ENCODE measurements at places on chromosomes 11 and 22. TPM values are rescaled to one million over a fixed set of nuclear protein-coding genes. Genes with fewer than 3 reads are reported as not detected.
A peak's percentile ranks its signal among the peaks of the same experiment; 100 is the strongest.

Gene ARHGAP20
- 7.9 TPM for total RNA-seq

Gene RPS6KA4
- total RNA-seq: 22.9 TPM

Gene DEPDC7
- total RNA-seq: 11.4 TPM

Gene FGF3
- total RNA-seq: not detected

Gene CCDC116
- 1.3 TPM for total RNA-seq

Gene PLEKHA7
- 5.4 TPM for total RNA-seq

Gene RCOR2
- 7.6 TPM for total RNA-seq

Gene SUSD2
- total RNA-seq: 1.3 TPM

Gene APOBEC3B
- 9.0 TPM for total RNA-seq

Gene KRTAP5-1
- not detected for total RNA-seq

Gene STIM1
- 14.2 TPM for total RNA-seq

Gene RASL10A
- 0.68 TPM for total RNA-seq

Gene PLAAT4
- total RNA-seq: 1.0 TPM

GRCh38 chr22:44862981-44863860 is 110.8 kb downstream of the ARHGAP8 start:
- H3K27ac ChIP-seq: no peak overlapping the region
- DNase-seq: no peak
- H3K4me1 ChIP-seq: no peaks in the 10 kb centered on the region
- no peaks in the 10 kb centered on the region for H3K36me3 ChIP-seq

DNA sequence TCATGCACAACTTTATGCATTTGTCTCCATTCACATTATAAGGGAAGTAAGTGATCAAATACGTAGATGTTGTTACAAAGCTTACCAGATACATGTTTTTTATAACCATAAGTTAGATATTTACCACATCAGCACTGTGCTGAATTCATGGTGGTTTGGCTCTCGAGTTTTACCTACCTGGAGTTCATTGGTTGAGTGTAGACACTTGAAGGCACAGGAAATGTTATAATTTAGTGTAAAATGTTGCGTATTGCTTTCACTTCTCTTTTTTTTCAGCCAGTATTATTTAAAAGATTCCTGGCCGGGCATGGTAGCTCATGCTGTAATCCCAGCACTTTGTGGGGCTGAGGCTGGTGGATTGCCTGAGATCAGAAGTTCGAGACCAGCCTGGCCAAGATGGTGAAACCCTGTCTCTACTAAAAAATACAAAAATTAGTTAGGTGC is 53.1 kb upstream of the GRK2 start:
- peaks cover 49% of the 10 kb centered on the region for H3K36me3 ChIP-seq
- H3K4me1 ChIP-seq: no peaks in the 10 kb centered on the region
- H3K27ac ChIP-seq: no peak overlapping the region
- H3K4me3 ChIP-seq: no peak overlapping the region
- no peak for DNase-seq
- H3K27me3 ChIP-seq: no peaks in the 10 kb centered on the region

- no peaks in the 10 kb centered on the region for H3K36me3 ChIP-seq
- no peak overlapping the region for H3K27ac ChIP-seq
- peaks cover 39% of the 10 kb centered on the region for H3K4me1 ChIP-seq
- no peak overlapping the region for H3K4me3 ChIP-seq
Measured at GRCh38 chr11:129637983-129638776, 177.5 kb upstream of the TMEM45B start.

- H3K27me3 ChIP-seq: no peaks in the 10 kb centered on the region
- no peaks in the 10 kb centered on the region for H3K36me3 ChIP-seq
- H3K27ac ChIP-seq: no peak overlapping the region
- no peak for DNase-seq
- H3K4me1 ChIP-seq: peaks cover 13% of the 10 kb centered on the region
Measured at GRCh38 chr11:12090061-12090591, 20.3 kb upstream of the MICAL2 start.

- H3K4me3 ChIP-seq: no peak overlapping the region
- no peaks in the 10 kb centered on the region for H3K36me3 ChIP-seq
- no peak overlapping the region for H3K27ac ChIP-seq
- no peaks in the 10 kb centered on the region for H3K27me3 ChIP-seq
- peaks cover 3% of the 10 kb centered on the region for H3K4me1 ChIP-seq
Measured at GRCh38 chr11:230431-230830, 5.7 kb downstream of the SIRT3 start.

- H3K27ac ChIP-seq: no peak overlapping the region
- DNase-seq: no peak
Measured at GRCh38 chr11:116648247-116649174, 124.3 kb downstream of the BUD13 start.

GRCh38 chr11:69650081-69650831 is 9.3 kb downstream of the CCND1 start:
- H3K27me3 ChIP-seq: no peaks in the 10 kb centered on the region
- peak overlapping the region; percentile 86 for H3K4me3 ChIP-seq
- peaks cover 96% of the 10 kb centered on the region for H3K36me3 ChIP-seq
- H3K4me1 ChIP-seq: peaks cover 94% of the 10 kb centered on the region
- peak overlapping the region; percentile 99 for H3K27ac ChIP-seq
- DNase-seq: peak; percentile 94

DNA sequence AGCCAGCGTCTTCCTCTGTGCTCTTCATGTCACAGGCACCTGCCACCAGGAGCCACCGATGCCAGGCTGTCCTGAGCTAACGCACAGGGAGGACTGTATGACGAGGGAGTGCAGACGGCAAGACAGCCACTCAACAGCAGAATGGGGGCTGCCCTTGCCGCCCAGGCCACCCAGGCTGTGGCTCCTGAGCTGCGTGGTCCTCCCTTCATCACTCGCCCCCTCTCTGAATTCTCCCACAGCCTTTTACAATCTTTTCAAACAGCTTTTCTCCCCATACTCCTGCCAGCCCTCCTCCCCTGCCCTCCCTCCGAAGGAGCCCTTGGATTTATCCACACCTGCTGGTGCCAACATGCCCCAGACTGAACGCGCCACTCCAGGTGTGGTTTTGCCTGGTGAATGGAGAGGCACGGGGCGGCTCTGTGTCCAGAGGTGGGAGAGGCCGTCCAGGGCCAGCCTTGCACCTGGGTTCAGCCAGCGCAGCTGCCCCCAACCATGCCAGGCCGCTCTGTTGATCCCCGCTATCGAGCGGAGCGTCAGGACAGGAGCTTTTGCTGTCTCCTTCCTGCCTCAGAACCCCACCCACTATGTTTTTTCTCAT is 22.0 kb downstream of the OVOL1 start:
- no peaks in the 10 kb centered on the region for H3K4me1 ChIP-seq
- H3K4me3 ChIP-seq: no peak overlapping the region
- no peaks in the 10 kb centered on the region for H3K36me3 ChIP-seq
- H3K27me3 ChIP-seq: no peaks in the 10 kb centered on the region
- no peak overlapping the region for H3K27ac ChIP-seq

GRCh38 chr11:113349528-113349927 is 35.1 kb downstream of the TTC12 start:
- no peak overlapping the region for H3K27ac ChIP-seq
- peak; percentile 31 for DNase-seq
- H3K4me1 ChIP-seq: peaks cover 3% of the 10 kb centered on the region
- no peak overlapping the region for H3K4me3 ChIP-seq
- H3K27me3 ChIP-seq: no peaks in the 10 kb centered on the region

DNA sequence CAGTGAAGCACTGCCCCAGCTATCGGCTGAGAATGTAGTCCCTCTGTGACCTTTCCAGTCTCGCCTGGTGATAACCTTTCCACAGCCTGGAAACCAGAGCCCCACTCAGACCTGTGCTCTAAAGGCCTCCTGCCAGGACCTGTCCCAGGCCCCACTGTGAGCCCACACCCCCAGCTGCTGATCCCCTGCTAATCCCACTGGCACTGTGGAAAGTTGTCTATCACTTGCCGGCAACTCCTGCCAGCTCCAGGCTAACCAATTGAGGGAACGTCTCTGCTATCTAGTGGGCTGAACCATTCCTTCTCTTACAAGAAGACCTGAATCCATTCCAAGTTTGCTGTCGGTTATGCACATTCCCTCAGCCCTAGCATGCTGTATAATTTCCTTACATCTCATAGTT is 328.2 kb downstream of the FAM181B start:
- no peaks in the 10 kb centered on the region for H3K27me3 ChIP-seq
- H3K36me3 ChIP-seq: no peaks in the 10 kb centered on the region
- no peaks in the 10 kb centered on the region for H3K4me1 ChIP-seq
- no peak overlapping the region for H3K27ac ChIP-seq

- no peak overlapping the region for H3K27ac ChIP-seq
- no peaks in the 10 kb centered on the region for H3K4me1 ChIP-seq
- no peak overlapping the region for H3K4me3 ChIP-seq
- H3K27me3 ChIP-seq: no peaks in the 10 kb centered on the region
Measured at GRCh38 chr11:63553759-63554158, 9.4 kb downstream of the PLAAT2 start.

DNA sequence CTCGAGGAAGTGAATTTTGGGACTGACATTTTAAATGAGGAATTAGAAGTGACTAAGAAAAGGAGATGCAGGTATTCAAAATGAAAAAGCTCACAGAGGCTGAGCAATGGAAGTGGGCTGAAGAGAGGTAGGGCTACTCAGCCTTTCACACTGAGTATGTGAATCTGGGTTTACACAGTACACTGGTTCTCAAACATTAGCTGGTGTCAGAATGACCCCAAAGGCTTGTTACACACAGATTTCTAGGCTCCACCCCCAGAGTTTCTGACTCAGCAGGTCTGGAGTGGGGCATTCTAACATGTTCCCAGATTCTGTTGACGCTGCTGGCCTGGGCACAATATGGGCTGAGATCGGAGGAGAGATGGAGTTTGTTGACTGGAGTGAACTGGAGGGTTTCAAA is 32.8 kb downstream of the CADM1 start:
- no peak overlapping the region for H3K27ac ChIP-seq
- DNase-seq: no peak
- no peak overlapping the region for H3K4me3 ChIP-seq

Measured in A673 (cell line).